ENCODE measurements at places on chromosomes 5 and 9. TPM values are rescaled to one million over a fixed set of nuclear protein-coding genes. Genes with fewer than 3 reads are reported as not detected.

C8G gene
- total RNA-seq: 2.2 TPM

ARAP3 gene
- 13.2 TPM for total RNA-seq

CTSV gene
- total RNA-seq: 0.27 TPM

INSL6 gene
- total RNA-seq: not detected

- DNase-seq: no peak
These were observed 112.3 kb downstream of the PCSK1 start for GRCh38 chr5:96320797-96321196.

DNA sequence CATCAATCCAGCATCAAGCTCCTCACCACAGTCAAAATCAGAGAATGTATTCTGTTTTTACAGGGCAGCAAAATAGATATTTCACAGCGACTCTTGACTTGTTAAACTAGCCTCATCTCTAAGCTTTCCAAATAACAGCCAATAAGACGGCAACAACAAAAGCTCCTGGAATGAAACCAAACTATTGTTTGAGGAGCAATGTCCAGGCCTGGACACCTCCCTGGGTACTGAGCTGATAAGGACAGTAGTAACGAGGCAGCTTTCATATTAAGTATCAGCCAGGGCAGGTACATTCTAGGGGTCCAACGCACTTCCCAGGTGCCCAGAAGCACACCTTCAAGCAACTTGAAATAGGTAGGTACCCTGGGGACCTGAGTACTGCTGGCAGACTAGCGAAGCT, 260.3 kb downstream of the ENC1 start:
- DNase-seq: no peak

GRCh38 chr5:169768416-169768815, 131.3 kb downstream of the DOCK2 start:
- DNase-seq: no peak

DNA sequence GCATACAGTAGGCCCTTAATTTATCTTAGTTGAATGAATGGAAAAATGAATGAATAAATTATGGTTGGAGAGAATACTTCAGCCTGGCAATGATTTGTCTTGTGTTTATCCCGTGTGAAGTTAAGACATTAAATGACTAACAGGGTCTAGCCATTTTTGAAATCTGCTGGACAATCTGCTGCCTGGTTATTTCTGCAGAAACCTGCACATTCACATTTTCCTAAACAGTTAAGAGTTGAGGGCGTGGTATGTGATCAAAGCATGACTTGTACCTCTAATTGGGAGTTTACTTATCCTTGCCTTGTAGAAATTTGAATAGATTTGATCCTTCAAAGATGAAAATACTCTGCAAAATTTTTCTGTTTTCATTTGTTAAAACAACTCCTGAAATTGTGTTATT, 34.6 kb upstream of the NDFIP1 start:
- no peak for DNase-seq

DNA sequence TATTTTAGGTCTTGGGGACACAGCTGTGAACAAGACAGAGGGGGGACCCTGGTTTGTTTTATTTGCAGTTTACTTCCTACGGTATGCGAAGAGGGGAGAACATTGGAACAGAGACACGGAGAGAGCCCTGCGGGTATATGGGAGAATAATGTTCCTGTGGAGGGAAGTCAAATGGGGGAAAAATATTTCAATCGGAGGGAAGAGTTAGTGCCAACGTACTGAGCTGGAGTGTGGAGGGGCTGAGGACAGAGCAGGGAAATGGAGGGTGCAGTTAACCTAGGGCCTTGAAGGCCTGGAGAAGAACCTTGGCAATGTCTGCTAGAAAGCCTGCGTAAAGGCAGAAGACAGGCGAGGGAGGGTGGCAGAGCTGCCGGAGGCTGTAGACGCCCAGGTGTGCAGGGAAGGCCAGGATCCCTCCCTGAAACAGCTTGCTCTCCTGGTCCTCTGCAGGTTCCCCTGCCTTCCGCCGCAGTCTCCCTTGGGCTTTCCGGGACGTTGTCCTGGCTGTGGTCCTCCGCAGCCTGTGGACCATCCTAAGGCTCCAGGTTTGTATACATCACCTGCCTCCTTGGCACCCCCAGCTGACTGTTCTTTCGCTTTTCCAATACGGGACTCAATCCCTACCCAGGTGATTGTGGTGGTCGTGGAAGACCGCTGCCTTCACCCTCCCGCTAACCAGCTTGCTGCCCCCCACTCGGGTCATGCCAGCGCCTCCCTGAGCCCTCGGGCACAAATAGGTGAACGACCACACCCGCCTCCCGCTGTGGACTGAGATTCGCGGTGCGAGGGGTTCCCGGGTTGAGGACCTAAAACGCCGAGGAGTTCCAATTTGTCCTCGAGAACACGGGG, 1.9 kb upstream of the RACK1 start:
- DNase-seq: no peak

DNA sequence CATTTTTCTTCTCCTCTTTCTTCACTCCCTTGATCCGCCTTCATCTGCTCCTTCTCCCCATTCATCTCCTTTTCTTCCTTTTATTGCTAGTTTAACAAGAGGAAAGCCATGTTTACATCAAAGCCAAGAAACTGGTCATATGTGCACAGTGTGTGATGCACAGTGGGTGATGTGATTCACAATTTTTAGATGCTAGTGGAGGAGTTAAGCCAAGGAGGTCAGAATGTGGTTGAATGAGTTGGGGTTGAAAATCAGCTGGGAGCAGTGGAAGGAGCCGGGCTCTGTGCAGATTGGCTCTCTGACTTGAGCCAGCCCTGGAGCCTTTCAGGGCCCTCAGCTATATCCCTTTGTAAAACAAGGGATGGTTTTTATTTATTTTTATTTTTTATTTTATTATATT, 7.3 kb downstream of the ACER2 start:
- DNase-seq: no peak

- no peak for DNase-seq
These were observed 26.2 kb downstream of the MGAT1 start for GRCh38 chr5:180776376-180776775.
